ENCODE measurements at places on chromosomes 16 and 17.

DNA sequence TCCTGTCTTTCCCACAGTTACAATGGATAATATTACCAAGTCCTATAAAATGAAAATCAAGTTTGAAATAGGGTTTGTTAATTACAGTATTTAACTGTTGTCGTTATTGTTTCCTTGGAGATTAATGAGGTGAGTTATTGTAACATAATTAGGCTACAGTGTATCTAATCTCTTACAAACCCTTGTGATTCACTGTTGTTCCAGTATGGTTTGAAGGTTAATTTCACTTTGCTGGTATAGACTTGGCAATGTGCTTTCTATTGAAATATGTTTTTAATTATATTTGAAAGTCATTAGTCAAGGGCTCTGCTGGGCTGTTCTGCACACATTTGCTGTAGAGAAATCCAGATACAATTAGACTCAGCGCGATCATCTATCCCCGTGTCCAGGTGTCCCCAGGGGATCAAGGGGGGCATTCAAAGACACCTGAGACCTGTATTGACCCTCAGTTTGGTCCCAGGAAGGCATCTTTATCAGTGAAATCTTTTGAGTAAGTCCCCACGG lies 624.6 kb upstream of the EEF2KMT start:
- no peak for DNase-seq

DNA sequence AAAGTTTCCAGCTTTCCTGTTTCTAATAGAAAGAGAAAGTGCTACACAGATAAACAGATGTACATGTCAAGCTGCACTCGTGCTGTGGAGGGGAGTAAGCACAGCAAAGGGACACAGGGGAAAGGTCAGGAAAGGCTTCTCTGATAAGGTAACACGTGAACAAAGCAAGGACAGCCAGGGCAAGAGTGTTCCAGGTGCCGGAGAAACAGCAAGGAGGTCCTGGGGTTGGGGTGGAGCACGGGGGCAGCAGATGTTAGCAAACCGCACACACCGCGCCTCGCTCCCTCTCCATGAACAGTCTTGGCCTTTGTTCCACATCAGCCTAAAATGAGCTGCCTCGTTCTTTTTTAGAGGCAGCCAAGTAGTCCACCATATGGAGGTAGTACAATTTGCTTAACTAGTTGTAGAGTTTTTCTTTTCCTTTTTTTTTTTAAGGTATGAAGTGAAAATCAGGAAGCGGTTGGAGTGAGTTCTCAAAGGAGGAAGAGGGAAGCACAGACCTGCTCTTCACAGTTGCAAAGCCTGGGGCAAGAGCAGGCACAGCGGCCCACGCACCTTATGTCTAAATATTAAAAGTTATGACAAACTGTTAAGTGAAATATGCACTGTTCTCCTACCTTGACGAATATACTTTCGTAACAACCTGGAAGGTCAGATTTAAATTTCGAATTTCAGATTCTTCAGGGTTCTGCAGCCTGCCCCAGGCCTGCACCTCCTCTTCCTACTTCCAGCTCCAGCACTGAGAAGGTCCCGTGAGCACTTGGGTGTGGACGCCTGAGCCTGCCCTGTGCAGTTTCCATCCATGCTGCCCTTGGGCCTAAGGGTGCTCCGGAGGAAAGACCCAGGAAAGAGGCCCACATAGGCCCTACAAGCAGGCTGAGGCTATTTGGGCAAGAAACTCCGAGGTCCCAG lies 41.5 kb upstream of the RPH3AL start:
- no peak for DNase-seq

DNA sequence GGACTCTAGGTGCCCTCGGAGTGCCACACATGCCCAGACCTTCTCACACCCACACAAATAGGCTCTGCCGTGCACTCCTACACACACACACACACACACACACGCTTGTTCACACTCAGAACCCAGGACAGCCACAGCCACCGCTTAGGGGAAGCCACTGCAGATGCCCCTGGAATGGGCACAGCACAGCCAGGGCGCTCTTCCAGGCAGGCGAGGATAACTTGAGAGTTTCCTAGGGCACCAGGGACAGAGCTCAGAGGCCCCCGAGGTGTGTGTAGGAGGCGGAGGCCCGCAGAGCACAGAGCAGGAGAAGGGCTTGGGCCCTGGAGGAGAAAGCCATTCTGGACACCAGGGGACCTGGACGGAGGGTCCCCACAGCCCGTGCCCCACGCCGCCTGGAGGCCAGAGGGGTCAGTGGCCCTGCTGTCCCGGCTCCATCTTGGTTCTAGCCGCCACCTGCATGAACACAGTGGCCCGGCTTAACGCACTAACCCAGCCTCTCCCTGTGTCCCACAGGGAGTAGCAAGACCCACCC lies 21.0 kb downstream of the TRARG1 start:
- DNase-seq = no peak

DNA sequence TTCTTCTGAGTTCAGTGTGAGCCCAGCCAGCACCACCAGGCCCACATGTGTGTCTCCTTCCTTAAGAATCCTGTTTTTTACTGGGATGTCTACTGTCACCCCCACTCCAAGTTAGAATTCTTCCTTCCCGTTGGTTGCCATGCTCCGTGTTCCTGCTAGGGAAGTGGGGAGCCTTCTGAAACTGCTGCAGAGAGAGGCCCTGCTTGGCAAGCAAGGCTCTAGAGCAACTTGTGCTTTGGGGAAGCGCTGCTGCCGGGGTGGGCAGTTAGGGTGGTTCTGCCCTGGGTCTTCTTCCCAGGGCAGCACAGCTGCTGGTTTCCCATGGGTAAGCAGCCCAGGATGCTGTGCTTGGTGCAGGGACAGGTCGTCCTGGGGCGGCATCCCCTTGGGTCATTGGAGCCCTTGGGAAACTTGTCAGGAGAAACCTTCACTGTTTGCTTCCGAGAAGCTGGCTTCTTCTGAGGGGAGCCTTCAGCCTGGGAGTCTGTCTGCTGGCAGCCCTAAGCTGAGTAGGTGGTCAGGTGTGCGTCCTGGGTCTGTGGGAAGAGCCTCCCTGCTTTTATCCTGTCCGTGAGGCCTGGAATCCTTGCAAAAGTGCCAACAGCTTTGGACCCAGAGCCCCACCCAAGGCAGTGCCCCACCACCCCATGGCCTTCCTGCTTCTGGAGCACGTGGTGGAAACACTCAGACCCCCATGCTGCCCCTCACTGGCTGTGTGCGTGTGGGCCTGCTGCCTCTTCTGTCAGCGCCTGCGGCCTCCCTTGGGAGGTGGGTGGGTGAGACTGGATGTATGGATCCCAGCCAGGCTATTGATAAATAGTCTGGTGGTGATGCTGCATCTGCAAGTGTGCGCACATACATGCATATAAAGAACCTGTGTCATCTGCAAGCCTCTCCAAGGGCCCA lies 71.8 kb downstream of the PLD6 start:
- DNase-seq = no peak

DNA sequence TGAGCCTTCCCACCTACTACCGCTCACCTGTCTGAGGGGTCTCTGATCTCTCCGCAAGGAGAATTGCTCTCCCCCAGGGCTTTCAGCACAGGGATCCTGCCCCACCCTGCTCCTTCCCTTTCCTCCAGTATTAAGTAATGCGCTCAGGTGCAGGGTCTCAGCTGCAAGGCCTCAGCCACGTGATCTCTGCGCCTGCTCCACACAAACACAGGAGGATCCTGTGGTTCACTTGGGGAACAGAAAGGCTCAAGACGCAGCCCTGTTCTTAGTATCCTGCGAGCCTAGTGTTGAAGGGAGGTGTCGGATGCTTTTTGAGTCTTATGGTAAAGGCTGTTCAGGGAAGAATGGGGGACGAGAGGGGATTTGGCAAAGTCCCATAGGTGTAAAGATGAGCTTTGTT lies 41.6 kb upstream of the GCSH start:
- DNase-seq = no peak

- DNase-seq = no peak
Measured at GRCh38 chr16:50335196-50335958, 33.4 kb downstream of the BRD7 start.
